Iris pigment epithelial cell (primary cell): ENCODE measurements at places on chromosomes 5 and 9.

DNA sequence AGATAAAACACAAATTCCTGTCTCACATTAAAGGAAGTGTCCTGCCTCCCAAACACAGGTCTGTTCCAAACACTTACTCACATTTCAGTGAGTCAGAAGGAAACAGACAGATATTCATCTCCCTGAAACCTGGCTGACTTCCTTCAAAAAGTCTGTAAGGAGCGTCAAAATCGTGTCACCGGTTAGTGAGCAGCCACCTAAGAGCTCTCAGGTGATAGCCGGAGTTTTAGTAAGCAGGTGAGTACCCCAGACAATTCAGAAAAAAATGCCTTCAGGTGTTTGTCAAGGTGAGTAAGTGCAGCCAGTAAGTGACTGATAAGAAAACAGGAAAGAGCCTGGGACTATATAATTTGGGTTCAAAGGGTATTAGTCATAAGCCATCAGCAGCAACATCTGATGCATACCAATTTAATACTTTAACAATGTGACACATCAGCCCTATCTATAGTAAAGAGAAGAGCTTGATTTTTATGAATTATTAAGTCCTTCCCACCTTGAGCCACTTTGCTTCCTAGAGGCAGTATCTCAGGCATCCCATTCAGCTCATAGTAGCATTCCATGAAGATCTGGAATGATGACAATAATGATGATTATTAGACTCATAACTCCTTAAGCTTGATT lies 1.3 kb upstream of the ITGA2 start:
- DNase-seq = peak; percentile 79

GRCh38 chr5:159386028-159386711 lies 55.9 kb upstream of the IL12B start:
- DNase-seq = no peak

GRCh38 chr5:80036615-80037014 lies 1.5 kb downstream of the THBS4 start:
- DNase-seq = no peak

DNA sequence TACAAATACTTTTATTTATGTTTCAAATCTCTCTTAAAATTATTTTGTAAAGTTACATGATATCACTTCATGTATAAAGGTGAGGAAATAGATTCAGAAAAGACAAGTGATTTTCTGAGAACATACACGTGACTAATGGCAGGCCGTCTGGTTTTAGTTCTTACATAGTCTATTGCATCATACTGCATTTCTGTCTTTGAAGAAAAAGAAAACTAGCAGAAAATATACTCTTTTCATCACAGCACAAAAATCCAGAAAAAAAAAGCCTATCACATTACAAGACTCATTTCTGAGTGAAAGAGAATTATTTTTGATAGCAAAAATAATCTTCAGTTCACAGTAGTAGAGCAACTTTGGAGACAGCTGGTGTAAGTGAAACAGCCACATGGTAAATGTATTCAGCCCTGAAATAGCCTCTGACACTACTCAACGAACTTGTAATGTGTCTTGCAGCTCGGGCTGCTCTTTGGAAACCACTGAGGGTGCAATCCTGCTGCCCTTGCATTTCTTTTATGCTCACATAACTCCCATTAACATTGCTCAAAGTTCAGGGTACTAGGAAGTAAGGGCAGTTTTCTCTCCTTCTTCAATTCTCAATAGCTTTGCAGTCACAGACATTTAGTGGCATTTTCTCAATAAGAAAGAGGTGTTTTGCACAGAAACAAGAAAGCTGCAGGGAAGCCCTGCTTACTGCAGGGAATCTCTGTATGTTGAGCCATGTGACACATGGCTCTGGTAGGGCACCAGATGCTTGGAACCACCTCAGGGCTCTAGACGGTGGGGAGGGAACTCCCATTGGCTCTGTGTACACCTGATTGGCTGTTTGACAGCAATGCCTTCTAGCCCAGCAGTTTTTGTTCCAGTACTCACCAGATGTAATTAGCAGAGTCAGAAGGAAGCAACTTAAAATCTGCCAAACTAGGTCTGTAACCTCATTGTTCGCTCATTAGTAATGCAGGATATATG lies 845.3 kb upstream of the PTPRD start:
- no peak for DNase-seq
